ENCODE measurements at places on chromosomes 4 and X.
A peak's percentile ranks its signal among the peaks of the same experiment; 100 is the strongest.

DNA sequence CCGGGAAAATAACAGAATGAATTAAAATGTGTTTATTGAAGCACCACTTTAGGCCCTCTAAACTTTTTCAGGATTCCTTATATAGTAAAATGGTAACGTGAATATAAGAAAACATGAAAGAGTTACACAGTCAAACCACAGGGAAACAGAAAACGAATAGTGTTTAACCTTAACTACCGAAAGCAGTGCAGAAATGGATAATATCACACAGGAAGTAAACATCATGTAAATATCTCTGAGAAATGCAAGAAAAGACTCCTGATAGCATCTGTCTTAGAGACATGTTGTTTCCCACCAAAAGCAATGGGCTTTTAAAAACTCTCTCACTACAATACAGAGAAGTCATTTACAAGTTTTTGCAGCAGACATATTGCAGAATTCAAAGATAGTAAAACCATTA is 323.9 kb upstream of the CXXC4 start:
- DNase-seq, result no peak

DNA sequence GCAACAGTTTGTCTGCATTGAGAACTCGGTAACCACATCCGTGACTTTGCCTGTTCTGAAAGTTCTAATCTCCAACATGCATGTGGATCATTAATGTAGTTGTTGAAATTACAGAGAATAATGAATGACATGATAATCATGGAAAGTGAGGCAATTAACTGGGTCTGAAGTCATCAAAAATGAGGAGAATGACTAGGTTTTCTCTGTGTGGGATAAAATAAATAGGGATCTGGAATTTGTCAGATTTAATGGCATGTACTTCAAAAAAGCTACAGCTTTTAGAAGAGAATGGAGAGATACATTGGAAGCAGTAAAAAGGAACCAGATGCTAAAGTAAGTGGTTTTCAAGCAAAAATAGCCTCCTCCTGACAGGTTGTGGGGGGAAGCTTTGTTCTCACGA is 59.3 kb downstream of the AFM start:
- no peak for DNase-seq

DNA sequence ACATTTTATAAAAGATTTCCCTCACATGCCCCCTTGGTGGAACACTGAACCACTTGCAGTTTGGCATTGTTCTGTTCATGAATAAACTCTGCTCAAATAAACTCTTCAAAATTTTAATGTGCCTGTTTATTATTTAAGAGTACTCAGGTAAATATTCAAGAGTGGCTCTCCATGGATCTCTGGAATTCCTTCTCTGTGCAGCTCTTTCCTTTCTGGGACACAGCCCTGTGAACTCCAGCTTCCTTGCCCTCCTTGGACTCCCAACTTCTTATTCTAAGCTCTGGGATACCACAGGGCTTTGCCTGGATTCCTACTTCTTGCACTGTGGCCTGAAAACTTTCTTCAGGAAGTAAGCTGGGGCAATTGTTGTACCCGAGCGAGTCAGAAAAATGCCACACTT is 8.3 kb downstream of the BEX3 start:
- DNase-seq, result no peak

GRCh38 chr4:163665521-163666331 is 171.2 kb downstream of the TMA16 start:
- DNase-seq, result no peak

DNA sequence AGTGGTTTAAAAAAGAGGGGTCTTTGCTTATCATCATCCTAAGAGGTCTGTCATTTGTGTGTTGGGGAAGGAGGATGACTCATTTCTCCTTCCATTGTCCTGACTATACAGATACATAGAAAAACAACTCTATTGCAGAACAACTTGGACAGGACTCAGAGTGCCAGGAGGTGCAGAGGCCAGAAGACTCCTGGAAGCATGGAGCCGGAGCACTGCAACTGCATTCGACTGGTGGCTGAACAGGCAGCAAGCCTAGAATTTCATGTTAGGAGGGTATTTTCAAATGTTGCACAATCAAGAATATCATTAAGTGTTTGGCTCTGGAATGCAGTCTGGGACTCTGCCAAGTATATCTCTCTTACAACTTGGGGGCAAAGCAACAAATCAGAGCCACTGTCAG is 35.0 kb upstream of the MAML3 start:
- DNase-seq, result peak; percentile 12

DNA sequence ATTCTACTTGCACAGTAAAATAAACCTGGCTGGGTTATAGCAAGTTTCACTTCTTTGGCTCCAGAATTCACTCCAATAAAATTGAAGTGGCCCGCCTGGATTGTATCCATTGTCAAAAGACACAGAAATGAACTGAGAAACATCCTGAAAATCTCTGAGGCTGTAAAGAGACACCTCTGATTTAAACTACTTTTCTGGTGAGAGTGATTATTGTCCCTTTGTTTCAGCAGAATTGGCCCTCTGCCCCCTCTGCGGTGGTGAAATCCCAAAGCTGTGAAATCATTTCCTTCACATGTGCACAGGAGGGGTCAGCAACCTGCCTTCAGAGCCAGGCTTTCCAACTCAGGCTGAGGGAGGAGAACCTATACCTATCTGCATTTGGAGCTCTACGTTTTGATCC is 23.0 kb downstream of the GAB3 start:
- peak; percentile 1 for DNase-seq

GRCh38 chr4:51870441-51871188 is 27.7 kb downstream of the DCUN1D4 start:
- peak; percentile 2 for DNase-seq

GRCh38 chrX:125710403-125711062 is 390.9 kb downstream of the TEX13C start:
- no peak for DNase-seq

- DNase-seq, result no peak
Observed at GRCh38 chr4:188869581-188869980, 730.3 kb downstream of the TRIML1 start.

DNA sequence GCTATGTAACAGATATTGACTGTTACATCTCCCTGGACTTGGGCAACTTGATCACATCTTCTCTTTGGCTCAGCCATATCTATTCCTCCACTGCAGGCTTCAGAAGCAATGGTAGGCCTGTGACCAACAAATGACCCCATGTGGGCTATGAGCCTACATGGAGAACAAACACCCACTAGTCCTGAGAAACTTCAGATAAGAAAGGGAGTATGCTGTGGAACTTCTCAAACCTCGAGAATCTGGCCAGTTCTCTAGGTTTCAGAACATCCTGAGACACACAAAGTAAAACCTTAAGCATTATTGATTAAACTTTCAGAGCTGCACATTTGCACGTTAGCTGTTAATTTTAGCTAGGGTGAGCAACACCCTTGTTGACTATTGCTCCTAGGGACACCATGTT is 16.3 kb downstream of the RBMX2 start:
- DNase-seq, result no peak

DNA sequence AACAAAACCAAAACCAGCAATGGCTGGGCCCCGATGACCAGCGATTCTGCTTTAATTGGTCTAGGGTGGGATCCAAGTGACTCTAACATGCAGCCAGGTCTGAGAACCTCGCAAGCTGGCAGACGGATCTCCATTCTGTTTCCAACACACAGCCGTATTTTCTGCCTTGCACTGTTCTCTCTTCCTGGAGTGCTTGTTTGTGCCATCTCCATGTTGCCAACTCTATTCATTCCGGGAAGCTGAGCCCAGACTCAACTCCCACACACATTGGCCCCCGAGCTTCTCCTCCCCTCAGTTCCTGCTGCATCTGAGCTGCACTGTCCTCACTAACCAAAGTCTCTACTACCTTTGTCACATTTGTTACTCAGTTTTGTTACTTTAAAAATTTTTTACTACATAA is 35.6 kb downstream of the GEMIN8 start:
- no peak for DNase-seq
